NCI-H2171 (cell line): ENCODE measurements at places on chromosomes 12 and 14.

- DNase-seq = no peak
Observed at GRCh38 chr12:4960030-4960429, 50.3 kb downstream of the KCNA1 start.

DNA sequence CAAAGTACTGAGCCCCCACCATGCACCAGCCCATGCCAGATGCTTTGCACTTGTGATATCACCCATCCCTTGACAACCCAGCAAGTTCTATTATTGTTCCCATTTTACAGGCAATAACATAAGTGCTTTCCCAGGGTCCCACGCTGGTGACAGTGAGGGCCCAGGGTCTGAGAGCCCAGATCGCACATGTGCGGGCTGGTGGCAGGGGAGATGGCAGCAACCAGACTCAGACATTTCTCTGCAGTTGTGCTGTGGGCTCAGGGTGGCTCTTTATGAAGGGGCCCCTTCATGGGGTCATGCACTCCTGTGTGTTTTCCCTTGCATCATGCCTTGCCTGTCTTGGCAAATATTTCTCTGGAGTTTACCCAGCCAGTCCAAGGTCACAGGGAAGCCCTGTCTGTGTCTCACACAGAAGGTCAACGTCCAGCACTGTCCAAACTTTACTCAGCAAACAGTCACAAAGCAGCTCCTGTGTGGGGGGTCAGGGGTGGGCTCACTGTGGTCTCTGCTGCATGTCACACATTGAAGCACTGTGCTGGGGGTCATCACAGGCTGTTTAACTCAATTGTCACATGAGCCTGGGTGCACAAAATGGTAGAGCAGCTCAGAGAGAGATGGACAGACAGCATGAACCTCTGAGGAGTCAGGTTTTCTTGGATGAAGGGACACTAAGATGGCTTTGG lies 12.7 kb downstream of the SERPINA5 start:
- DNase-seq = no peak

DNA sequence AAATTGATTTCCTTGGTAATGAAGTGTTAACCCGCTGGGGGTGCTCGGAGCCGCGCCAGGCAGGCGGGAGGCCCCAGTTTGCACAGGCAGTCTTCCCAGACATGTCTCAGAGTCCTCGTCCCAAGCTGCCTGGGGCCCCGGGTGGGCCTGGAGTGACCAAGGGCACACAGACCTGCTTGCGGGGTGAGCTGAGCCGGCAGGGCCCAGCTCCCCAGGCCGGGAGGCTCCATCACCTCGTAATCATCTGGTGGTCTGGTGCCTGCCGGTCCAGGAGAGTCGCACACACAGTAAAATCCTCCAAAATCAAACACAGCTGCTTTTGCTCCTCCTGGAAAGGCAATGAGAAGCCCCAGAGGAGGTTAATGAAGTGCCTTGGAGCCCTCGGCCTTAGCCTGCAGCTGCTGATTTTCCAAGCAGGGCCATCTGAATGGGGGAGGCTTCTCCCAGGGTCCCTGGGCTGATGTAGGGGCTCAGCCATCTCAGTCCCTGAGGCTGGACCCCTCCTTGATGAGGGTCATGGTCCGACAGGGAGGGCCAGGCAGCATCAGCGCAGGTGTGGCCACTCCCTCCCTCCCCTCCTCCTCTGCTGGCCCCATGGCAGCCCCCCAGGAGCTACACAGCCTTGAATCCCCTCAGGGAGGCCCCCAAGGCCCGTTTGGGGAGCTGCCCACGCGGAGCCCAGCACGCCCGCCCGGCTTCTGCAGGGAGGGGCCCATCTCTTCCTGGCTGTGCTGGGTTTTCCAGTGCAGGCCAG lies 39.4 kb upstream of the FBRSL1 start:
- no peak for DNase-seq

GRCh38 chr14:71883094-71883493 lies 49.1 kb upstream of the RGS6 start:
- no peak for DNase-seq
